ENCODE measurements at places on chromosomes 7 and 10.

- no peak for DNase-seq
Observed at GRCh38 chr7:117219485-117219884, 103.4 kb downstream of the WNT2 start.

GRCh38 chr7:95905167-95905566 is 132.8 kb downstream of the DYNC1I1 start:
- no peak for DNase-seq

DNA sequence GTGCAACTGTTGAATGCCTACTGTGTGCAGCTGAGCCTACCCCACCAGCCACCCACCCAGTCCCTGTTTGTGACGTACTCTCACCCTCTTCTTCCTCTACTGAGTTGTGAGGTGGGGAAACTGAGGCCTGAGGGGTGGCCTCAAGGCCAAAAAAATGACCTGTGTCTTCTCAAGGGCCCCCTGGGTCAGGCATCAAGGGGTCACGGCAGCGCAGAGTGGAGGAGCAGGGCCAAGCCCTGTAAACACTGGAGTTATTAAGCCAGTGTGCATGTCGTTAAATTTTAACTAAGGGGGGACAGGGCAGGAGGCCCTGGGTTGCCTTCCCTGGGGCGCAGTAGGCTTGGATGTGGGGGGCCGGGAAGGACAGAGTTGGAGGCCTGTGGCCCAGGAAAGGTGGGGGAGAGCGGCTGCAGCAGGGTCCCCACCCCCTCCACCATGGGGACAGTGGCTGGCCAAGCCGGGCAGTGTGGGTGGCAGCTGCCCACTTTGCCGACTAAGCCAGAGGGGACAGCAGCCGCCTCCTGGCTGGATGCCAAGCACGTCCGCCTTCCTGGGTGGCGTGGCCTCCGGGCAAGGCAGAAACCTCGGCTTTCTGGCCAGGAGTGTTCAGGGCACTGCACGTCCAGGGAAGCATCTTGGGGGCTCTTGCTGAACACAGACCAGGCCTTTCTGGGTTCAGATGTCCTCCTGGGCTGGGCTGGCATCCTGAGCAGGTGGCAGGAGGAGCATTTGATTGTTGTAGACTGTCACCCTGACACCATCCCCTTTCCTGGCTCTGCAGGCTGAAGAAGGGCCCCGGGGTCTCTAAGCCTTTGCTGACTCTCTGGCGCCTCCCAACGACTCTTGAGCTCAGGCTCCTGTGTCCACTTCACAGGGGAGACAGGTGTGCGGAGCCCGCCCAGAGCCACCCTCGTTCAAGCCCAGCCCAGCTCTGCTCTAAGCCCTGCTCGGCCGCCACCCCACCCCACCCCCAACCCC is 1.9 kb downstream of the SLC29A4 start:
- DNase-seq = peak; percentile 77

- DNase-seq = no peak
Observed at GRCh38 chr10:90204956-90205314, 503.5 kb downstream of the KIF20B start.

DNA sequence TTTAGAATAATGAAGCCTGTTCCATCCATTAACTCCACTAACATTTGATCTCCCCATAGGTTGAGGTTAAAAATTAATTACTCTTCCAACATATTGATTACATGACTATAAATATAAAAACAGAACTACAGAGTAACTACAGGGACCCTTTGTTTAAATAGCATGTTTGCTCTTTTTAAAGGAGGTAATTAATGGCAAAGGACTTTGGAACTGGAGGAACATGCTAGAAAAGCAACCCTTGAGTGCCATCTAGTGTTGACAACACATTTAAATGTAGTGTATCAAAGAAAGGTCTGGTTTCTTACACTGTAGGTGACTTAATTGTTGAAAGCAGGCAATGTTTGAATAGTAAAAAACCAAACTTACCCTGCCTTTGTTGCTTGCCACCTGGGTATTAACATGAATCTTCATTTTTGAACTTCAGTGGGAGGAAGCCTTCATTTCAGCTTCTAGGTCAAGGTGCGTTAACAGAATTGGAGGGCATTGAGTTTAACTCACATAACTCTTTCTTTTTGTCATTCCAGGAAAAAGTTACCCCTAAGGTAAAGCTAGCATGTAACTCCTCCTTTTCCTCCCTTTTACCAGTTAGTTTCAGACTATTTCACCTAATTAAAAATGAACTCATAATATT is 52.6 kb upstream of the CAPZA2 start:
- no peak for DNase-seq

DNA sequence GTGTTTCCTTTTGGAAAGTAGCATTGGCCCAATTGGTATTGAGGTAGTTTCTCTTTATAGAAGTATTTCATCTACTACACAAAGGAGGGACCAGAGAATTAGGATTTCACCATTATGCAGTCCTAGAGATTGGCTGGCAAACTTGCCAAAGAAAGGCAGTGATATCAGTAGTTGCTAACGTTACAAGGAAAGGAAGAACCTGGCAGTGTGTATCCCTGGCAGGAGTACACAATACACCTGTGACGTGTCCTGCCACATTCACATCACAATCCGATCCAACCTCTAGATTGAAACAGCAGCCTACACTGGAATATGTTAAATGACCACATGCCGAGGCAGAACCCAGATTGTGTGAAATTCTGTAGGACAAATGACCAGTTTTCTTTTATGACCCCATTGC is 81.7 kb downstream of the CACNB2 start:
- DNase-seq = no peak

DNA sequence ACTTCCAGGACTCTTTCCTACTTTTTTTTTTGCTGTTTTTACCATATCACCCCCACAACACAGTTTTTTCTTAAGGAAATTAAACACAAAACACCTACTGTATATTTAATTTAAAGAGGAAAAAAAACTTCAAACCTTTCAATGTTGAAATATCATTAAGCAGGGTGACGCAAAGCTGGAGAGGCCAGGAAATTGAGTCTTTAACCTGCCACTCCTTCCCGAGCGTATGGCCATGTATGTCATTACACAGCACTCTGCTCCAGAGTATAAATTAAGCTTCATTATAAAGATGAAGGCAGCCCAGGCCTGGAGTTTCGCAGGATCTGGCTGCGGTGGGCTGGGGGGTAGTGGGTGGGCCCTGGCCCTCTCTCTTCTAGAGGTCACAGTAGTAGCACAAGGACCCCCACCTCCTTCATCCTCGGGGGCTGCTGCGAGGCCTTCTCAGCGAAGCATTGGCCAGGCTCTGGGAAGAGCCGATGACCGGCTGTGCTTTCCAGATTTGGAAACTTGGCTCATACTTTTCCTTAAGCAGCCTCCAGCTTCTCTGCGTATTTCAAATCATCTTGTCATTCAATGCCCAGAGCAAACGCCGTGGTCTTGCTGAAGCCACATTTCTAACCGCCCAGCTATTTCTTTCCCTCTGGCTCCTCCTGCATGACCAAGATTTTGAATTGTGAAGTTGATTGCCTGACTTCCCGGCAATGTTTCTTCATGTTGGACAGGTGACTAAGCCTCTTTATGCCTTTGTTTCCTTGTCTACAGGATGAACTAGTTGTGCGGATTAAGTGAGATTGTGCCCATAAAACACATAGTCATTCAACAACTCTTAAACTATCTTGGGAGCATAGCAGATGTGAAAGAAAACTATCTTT is 765.1 kb downstream of the SUGCT start:
- DNase-seq = no peak

GRCh38 chr10:66627156-66627555 is 298.7 kb upstream of the LRRTM3 start:
- no peak for DNase-seq

DNA sequence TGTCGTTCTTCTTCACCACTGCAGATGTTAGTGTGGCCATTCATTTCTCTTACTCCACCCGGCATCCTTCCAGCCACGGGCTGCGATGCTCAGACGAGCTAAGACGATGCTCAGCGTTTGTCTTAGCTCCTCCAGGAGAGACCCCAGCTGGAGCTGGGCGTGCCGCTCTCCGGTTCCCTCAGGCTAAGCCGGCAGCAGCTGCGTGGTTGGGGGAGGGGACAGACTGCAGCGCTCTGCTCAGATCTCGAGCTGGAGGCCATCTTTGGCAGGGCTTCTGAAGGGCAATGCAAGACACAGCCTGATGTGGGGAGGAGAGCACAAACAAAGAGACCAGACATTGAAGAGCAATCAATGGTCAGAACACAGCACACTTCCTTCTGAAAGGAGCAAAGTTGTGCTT is 4.8 kb downstream of the INA start:
- peak; percentile 87 for DNase-seq

GRCh38 chr7:114279901-114280300 is 134.7 kb upstream of the FOXP2 start:
- no peak for DNase-seq

GRCh38 chr10:9331583-9332008 is 1277.1 kb downstream of the GATA3 start:
- no peak for DNase-seq

- DNase-seq = no peak
Observed at GRCh38 chr10:76285012-76285411, 853.6 kb downstream of the LRMDA start.

GRCh38 chr7:38481401-38481800 is 149.8 kb downstream of the AMPH start:
- DNase-seq = no peak

- no peak for DNase-seq
Observed at GRCh38 chr7:111789870-111790269, 227.6 kb upstream of the IMMP2L start.

- DNase-seq = no peak
Observed at GRCh38 chr7:42024537-42024936, 212.5 kb downstream of the GLI3 start.

DNA sequence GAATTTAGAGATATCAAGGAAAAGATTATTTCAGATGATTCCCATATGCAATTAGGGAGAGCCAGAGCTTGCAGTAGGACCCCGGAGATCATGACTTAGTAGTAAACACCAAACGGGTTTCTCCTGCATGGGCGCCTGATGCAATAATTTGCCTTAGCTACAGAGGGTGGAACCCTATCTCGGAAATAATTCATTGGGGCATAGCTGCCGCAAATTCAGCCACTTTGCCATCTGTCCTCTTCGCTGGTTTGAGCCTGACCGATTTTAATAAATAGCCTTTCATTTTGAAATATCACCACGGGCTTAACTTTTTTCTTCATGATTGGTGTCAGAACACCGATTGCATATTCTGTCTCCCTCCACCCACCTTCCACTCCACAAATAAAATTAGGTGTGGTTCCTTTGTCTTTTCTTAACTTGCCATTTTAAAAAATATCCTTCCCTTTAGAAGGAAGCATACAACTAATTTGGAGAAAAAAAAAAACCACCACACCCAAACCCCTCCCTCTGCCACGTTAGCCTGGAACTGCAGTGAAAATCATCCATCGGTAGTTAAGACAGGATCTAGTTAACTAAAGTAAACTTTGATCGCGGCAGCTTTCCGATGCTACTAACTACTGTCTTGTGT is 1.4 kb downstream of the GARS1 start:
- no peak for DNase-seq

DNA sequence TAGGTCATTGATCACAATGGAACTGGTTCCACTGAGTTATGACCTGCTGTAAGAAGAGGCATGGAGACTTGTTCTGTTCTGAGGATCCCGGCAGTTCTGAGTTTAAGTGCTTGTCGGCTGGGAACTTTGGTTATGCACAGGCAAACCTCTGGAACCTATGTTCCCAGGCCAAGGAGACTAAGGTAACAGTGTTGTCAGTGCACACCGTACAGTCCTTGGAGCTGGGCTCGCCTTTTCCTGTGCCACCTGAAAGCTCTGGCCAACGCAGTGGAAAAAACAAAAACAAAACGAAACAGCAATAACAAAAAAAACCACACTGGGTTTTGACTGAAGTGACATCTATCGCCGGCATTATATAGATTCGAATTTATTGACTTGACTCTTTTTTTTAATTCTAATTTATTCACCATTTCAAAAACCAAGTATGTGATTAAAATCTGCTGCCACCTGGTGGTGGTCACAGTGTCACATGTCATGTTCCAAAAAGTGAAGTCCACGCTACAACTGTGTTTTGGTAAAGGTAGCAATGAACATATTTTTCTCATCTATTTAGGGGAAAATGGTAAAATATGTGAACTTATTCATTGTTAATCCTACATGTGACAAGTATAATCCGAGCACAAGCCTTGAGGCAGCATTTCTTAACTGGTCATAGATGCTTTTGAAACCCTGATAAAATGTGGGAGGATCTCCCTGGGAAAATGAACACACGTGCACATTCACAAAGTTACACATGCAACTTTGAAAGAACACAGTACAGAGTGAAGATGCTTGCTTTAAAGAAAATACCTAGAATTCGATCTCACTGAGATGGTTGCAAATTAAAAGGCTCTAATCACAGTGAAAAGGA is 113.8 kb upstream of the PPP2R2D start:
- peak; percentile 51 for DNase-seq

GRCh38 chr7:102897211-102897631 is 15.6 kb upstream of the LRRC17 start:
- no peak for DNase-seq

DNA sequence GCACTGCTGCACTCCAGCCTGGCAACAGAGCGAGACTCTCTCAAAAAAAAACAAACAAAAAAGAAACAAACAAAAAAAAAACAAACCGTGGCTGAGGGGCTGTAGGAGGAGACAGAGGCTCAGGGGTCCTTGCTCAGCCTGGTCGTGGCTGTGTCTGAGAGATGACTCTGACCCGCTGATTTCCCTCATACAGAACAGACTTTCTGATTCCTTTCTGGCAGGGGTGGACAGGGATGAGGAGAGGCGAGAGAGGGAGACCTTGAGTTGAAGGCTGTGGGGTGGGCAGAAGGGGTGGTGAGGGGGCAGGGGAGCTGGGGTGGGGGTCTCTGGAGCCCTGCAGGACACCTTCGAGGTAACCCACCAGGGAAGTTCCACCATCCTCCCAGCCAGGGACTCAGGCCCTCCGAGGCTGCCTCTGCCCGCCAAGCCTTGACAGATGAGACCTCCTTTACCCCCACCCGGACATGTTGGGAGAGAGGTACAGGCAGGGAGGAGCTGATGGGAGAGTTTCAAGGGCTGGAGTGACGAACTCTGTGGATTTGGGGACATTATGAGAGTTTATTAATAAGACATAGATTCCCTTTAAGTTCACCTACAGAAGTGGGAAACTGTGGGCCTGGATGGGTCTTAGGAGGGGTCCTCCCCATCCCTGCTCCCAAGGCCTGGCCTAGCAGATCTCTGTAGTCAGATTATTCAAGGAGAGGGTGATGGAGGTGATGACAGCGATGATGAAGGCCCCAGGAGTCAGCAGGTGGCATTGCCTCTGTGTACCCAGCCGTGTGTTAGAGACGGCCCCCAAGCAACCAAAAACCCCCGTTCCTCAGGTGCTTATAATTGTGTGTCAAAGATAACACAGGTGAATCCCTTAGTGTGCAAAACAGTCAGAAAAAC is 2.0 kb downstream of the MUC12 start:
- DNase-seq = no peak

GRCh38 chr10:34544400-34544799 is 270.7 kb downstream of the PARD3 start:
- no peak for DNase-seq
